ENCODE measurements at places on chromosomes 16 and 17.

DNA sequence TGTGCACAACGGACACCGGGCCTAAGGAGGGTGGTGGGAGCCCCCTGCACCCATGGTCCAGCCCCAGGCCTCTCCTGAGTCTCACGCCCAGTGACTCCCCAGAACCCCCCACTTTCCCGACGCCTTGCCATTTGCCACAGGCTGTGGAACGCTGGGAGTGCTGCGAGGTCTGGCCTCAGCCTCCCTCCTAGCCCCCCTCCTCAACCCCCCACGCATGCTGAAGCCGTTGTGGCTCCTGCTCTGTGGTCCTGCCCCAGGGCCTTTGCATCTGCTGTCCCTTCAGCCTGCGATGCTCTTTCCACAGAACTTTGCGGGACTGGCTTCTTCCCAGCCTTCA is 226.0 kb upstream of the GSE1 start:
- DNase-seq = no peak

DNA sequence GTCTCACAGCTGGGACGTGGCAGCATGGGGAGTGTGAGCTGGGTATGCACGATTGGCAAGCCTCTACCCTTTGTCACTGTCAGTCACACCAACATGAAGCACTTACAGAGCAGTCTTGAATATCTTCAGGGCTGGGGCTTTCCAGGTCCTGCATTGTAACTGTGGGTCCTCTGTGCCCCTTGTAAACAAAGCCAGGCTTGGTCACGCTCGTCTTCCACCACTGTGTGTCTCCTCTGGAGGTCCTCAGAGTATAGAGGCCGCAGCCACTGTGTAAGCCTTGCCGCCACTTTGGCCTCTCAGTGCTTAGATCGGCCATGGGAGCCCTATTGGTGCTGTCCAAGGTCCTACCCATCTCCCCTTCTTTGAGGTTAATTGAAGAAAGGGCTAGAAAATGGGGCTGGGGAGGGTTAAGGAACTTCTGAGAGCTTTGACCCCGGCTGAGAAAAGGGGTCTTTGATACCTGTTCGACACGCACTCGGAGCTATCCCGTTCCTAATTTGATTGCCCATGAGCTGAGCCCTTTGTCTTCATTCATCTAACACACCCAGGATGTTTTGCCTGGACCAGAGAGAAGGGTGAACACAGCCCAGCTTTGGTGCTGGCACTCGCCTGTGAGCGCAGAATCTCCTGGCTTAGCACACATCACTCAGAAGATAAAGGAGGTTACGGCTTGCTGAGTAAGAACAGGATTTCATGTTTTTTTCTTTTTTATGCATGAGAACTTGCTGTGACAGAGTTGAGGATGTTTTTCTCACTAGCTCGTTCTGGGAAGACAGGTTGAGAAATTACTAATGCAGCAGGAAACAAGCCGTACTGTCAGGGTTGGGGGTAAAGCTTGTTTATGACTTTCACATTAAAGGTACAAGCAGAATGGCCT is 267.9 kb downstream of the CPPED1 start:
- no peak for DNase-seq

DNA sequence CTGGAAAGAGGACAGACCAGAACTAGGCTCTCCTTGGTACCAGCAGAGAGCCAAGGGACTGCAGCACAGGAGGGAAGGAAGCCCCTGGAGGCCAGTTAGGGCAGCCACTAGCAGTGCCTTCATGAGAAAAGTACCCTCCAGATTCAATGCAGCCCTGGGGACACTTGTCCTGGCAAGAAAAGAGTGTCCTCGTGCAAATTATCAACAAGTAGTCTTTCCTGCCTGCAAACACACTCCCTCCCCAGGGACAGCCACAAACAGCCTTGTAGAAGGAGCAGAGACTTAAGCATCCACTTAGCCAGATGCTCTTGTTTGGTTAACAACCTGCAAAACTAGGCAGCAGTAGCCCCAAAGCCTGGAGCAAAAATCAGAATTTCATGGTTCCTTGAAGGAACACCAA is 24.3 kb downstream of the CENPV start:
- DNase-seq = no peak

DNA sequence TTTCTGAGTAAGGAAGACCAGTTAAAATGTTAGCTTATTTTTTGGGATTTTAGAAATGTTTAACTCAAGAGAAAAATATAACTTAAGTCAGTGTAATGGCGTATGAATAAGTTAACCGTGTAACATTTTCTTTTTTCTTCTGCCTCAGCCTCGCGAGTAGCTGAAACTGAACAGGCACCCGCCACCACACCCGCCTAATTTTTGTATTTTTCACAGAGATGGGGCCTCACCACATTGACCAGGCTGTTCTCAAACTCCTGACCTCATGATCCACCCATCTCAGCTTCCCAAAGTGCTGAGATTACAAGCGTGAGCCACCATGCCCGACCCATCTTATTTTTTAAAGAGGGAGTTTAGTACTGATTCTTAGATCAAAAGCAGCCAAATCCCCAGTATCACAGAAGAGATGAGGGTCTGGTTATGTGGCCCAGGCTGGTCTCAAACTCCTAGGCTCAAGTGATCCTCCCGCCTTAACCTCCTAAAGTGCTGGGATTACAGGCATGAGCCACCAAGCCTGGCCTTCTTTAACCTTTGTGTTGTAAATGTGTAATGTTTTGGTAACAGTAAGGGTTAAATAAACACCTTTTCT is 16.8 kb downstream of the PITPNC1 start:
- DNase-seq = no peak

DNA sequence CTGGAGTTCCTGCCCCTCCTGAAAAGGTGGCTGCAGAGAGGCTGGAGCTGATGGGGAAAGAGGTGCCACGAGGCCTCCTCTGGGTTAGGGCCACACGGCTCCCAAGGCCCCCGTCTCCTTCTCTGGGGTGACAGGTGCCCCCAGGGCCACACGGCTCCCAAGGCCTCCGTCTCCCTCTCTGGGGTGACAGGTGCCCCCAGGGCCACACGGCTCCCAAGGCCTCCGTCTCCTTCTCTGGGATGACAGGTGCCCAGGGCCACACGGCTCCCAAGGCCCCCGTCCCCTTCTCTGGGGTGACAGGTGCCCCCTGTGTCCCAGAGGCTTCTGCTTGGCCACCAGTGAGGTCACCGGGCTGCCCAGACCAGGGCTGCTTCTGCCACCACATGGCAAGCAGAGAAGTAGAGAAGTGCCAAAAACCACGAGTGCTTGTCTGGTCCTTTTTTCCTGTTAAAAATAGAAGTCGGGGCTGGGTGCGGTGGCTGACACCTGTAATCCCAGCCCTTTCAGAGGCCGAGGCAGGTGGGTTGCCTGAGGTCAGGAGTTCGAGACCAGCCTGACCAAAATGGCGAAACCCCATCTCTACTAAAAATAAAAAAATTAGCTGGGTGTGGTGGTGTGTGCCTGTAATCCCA is 4.1 kb downstream of the CAPN15 start:
- DNase-seq = no peak

- no peak for DNase-seq
Observed at GRCh38 chr16:88325976-88326375, 56.8 kb upstream of the ZNF469 start.

- no peak for DNase-seq
Observed at GRCh38 chr16:82911925-82912324, 285.2 kb downstream of the CDH13 start.

GRCh38 chr17:28737770-28738679 is 5.8 kb upstream of the TRAF4 start:
- no peak for DNase-seq

GRCh38 chr16:68246121-68246520 is 948 bp downstream of the PLA2G15 start:
- DNase-seq = no peak

DNA sequence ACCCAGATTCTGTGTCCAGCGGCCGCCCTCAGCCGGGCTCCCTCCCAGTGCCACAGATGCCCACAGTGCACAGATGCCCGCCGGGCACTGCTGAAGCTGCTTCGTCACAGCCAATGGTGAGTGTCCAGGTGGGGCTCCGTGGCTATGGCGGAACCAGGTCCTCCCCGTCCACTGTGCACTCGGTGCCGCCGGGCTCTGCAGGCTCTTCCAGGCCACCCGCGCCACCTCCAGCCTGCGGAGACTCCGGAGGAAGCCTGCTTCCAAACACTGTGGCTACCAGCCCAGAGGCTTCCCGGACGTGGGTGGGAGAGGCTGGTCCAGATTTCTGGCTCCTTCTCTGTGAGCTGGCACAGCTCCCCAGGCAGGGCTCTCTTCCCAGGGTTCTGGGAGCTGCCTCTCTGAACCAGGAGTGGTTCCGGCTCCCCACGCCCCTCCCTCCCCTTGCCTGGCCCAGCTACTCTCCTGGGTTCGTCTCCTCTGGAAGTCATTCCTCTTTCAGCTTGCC is 2.8 kb upstream of the PYCR1 start:
- no peak for DNase-seq

GRCh38 chr16:3358871-3359270 is 3.2 kb downstream of the OR2C1 start:
- no peak for DNase-seq
